ENCODE measurements at places on chromosomes 3 and 15. TPM values are rescaled to one million over a fixed set of nuclear protein-coding genes. Genes with fewer than 3 reads are reported as not detected.

Gene ALPK3
- total RNA-seq, result 5.0 TPM

Gene NLGN1
- total RNA-seq, result 19.2 TPM

Gene TEX55
- total RNA-seq, result 70.4 TPM

Gene FMN1
- 47.4 TPM for total RNA-seq

Gene INAFM2
- 49.8 TPM for total RNA-seq

Gene TMEM207
- 0.19 TPM for total RNA-seq

Gene ASB14
- 1.2 TPM for total RNA-seq

Gene SI
- 2.8 TPM for total RNA-seq

Gene PLD1
- 19.1 TPM for total RNA-seq

Gene CPOX
- 21.7 TPM for total RNA-seq

Gene GOLGA8R
- total RNA-seq, result 9.3 TPM

Gene THSD4
- 21.5 TPM for total RNA-seq

Gene B3GNT5
- 6.3 TPM for total RNA-seq

Gene PFN2
- total RNA-seq, result 69.1 TPM

Gene ITPKA
- 16.7 TPM for total RNA-seq

Gene SLC22A13
- total RNA-seq, result 2.6 TPM

Gene AVEN
- 25.4 TPM for total RNA-seq

Gene VPS13C
- total RNA-seq, result 89.1 TPM

Gene HRG
- total RNA-seq, result not detected

Gene FBXW12
- 2.0 TPM for total RNA-seq

Gene DCLK3
- total RNA-seq, result 4.0 TPM

Gene BFSP2
- total RNA-seq, result not detected

Gene NEK11
- total RNA-seq, result 22.4 TPM

Gene MYO5A
- 24.3 TPM for total RNA-seq

Gene CHST13
- total RNA-seq, result 13.3 TPM

Gene C3orf20
- total RNA-seq, result 11.0 TPM

Gene PLA2G4E
- 0.31 TPM for total RNA-seq

Gene NME9
- 3.2 TPM for total RNA-seq

Gene ATP11B
- 138 TPM for total RNA-seq

Gene ICE2
- 44.6 TPM for total RNA-seq

Gene TTLL13
- 6.8 TPM for total RNA-seq

Gene PARP3
- total RNA-seq, result 24.7 TPM

Gene TIMP4
- total RNA-seq, result 3.3 TPM

Gene ANKUB1
- 0.56 TPM for total RNA-seq

Gene FOXB1
- total RNA-seq, result 0.56 TPM

Gene DTWD1
- 14.3 TPM for total RNA-seq

Gene PLSCR5
- total RNA-seq, result not detected

Gene CCDC39
- 7.4 TPM for total RNA-seq

All from testis (tissue), 5 donors.